ENCODE measurements at places on chromosomes 6 and 20.

GRCh38 chr20:61254881-61255626 is 3.0 kb downstream of the CDH4 start:
- no peak for DNase-seq

GRCh38 chr6:33313105-33313708 is 671 bp downstream of the TAPBP start:
- DNase-seq = peak; percentile 63

- no peak for DNase-seq
Observed at GRCh38 chr20:38747495-38748096, 664 bp upstream of the ACTR5 start.

DNA sequence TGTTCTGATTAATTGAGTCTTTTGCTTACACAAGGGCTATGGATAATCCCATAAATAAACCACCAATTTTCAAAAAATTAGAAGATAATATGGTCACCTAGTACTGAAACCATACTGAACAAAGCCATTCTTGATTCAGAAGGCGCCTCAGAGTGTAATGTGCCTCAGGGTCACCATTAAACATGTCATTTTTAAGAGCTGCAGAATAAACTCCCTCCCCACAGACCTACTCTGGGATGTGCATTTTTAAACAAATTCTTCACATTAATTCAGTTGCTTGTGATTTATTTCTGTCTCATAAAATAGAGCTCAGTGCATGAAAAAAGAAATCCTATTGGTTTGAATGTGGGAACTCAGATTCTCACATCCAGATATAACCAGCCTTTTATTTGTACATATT is 202.1 kb upstream of the HEY2 start:
- DNase-seq = no peak

- DNase-seq = no peak
Observed at GRCh38 chr20:38170219-38170825, 5.3 kb upstream of the TGM2 start.

DNA sequence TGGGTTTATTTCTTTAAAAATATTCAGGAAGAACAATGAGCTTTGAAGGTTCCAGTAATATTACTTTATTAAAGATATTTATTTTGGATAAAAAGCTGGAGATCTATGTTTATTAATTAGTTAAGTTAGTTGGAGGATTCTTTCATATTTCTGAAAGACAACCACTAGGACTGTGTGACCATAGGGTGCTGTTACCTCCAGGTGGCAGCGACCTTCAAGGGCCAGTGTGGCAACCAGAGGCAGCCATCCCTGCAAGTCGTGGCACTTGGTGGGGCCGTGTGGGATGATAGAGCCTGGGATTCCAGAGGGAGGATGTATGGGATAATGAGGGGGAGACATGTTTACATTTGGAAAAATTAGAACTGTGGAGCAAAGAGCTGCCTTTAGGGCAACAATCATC is 95.5 kb upstream of the SCP2D1 start:
- DNase-seq = no peak

- peak; percentile 52 for DNase-seq
Observed at GRCh38 chr6:21987501-21987957, 309.3 kb downstream of the PRL start.

DNA sequence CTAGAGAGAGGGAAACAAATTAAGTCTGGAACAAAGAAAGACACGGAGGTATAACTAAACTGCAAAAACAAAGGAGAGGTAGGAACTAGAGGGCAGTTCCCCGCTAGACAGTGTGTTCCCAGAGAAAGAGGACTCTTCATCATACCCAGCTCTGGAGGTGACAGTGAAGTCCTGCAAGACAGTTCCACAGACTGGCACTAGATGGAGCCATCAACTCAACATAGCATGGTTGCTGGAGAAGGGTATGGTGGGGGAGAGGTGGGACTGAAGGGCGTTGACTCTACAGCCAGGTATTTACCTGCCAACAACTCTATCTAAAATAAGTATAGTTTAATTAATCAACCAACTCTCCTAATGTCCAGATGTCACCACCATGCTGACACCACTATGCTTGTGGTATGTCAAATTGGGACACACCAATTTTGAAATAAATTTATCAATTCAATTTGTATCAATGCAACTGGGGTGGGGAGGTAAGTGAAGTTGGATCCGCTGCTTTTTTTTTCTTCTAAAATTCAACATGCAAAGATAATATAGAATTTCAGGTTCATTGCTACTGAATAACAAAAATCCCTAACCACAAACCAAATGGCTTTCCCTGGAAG is 9.7 kb downstream of the BACH2 start:
- peak; percentile 60 for DNase-seq

DNA sequence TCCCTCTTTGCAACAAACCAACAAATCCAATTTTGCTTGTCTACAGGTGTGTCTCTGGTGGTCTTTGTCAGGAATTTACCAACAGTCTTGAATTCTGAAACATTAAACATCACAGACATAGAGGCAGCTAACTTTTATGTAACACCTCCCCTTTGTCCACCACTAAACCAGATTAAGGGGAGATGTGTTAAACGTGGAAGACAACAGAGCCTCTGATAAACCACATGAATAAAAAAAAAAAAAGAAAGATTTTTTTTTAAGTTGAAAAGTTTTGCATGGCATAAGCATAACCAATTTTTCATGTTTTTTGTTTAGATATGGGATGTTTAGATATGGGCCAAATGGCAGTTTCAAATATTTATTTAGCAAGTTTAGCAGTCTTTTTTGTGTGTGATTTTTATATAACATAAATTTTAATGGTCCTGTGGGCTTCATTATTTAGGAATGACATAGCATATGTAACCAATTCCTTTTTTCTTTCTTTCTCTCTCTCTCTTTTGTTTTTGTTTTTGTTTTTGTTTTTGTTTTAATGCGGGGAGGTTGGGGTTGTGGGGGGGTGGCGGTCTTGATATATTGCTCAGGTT is 60.7 kb upstream of the BTN3A2 start:
- peak; percentile 48 for DNase-seq

DNA sequence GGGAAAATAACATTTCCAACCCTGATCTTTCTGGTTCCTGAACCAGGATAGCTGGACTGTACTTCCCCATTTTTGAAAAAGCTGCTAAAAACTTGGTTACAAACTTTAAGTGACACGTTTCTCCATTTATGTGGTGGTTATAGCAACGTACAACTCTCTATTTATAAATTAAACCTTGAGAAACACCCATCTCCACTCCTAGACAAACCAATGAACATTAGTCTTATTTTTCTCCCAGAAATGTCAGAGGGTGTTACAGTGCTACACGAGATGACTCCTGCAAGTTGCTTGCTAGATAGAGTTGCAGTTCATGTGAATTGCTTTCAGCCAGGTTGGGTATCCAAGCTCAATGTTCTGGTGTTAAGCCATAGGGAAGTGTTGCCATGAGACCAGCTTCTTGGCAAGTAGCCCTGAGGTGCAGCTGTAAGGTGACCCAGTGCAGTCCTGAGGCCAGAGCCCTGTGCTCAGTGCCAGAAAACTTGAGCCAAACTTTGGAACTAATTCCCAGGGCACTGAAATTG is 51.3 kb upstream of the REV3L start:
- no peak for DNase-seq

DNA sequence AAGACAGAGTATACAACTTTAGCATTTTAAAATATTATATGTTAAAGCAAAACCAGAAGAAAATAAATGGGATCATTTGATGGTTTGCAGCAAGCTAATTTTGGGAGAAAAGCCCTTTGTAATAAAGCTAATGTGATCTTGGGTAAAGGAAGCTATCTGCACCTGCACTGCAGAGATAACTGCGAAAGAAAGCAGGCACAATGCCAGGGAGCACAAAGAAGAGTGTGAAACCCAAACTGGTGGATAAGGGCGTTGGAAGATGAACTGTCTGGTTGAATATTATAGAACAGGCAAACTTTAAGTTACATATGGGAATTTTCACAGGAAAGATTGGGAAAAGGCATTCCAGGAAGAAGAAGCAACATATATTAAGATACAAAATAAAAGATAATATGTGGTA is 179.2 kb upstream of the KHDRBS2 start:
- no peak for DNase-seq

GRCh38 chr6:129695373-129696027 is 14.5 kb downstream of the ARHGAP18 start:
- DNase-seq = no peak

GRCh38 chr6:89066940-89067646 is 13.5 kb upstream of the PNRC1 start:
- DNase-seq = no peak

DNA sequence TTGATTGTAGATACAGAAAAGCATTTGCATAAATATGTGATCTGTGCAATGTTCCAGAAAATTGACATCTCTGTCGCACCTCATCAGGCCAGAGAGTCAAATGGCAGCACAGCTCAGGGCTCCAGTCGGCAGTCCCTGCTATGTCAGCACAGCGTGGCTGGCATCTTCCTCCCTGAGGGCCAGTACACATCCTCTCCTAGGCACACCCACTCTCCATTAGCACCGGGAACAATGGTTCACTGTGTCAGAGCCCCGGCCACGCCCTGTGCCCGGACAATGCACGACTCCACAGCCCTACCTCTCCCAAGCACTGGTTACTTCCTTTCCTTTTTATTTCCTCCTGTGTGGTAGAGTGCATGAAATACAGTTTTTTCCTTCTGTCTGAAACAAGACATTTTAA is 114.9 kb downstream of the FOXC1 start:
- DNase-seq = no peak

GRCh38 chr20:47263465-47264084 is 92.9 kb downstream of the ZMYND8 start:
- no peak for DNase-seq

- peak; percentile 4 for DNase-seq
Observed at GRCh38 chr6:125747589-125748405, 1.6 kb upstream of the HEY2 start.

- no peak for DNase-seq
Observed at GRCh38 chr6:20846602-20847028, 312.4 kb downstream of the CDKAL1 start.

GRCh38 chr6:7833751-7834070 is 76.9 kb downstream of the TXNDC5 start:
- no peak for DNase-seq

- DNase-seq = no peak
Observed at GRCh38 chr20:20491784-20492264, 123.9 kb downstream of the INSM1 start.

DNA sequence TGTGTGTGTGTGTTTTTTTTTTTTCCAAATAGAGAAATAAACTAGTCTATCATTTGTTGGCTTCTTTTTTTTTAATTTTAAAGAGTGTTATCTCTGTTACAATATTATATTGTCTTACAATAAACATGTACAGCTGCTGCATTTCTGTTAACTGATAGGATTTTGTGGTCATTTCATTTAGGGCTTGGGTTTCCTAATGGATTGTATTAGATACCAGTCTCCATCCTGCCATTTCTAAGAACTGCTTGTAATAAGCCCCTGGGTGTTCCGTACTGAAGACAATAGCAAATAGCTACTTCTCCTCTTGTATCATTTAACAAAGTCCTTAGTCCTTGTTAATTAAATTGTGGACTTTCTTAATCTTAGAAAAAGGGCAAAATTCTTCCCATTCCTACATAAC is 45.7 kb downstream of the SOBP start:
- DNase-seq = no peak

DNA sequence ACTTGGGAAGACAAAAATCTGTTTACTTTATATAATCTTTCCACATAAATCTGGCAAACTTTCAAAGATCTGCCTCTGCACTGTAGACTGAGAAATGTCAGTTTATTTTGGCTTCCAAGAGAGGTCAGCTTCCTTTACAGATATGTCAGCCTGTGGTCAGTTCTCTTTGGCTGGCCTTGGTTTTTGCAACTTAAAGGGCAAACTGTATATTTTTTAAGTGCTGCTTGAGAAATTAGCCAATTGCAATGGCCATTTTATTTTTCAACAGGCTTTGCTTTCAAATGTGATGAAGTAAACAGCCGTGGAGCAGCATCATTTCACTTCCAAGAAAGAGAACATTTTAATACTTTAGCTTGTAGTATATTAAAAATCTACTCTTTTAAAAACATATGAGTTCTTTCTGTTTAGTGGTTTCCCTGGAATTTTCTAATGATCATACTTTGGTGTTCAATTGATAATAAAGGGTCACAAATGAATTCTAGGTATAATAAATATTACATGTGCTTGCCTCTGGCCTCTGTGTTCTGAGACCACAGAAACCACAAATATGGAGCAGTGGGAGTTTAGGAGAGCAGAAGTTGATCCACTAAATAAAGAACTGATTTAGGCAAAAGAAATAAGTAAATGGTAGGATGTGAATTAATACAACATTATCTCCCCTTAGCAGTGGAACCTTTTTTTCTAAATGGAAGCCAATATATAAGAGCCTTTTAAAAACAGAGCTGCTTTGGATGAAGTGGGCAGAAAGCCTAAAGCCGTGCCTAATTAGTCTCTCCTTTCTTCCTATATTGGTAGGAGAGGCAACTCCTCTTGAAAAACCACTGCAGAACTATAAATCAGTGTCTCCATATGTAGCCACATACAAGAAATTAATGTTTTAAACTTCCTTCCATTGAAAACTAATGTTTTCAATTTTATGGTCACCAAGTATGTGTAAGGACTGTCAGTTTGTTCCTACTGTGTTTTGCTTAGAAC is 16.2 kb downstream of the ADGRB3 start:
- DNase-seq = no peak

DNA sequence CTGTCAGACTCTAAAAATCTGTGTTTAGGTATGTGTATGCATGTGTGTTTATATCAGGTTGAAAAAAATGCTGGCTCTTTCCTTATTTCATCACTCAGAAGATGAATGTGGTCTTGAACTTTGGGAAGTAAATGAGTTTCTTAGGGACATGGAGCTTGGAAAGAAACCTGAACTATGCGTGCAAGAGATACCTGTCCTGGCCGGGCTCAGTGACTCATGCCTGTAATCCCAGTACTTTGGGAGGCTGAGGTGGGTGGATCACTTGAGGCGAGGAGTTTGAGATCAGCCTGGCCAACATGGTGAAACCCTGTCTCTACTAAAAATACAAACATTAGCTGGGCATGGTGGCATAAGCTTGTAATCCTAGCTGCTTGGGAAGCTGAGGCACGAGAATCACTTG is 4.4 kb upstream of the GLP1R start:
- no peak for DNase-seq

DNA sequence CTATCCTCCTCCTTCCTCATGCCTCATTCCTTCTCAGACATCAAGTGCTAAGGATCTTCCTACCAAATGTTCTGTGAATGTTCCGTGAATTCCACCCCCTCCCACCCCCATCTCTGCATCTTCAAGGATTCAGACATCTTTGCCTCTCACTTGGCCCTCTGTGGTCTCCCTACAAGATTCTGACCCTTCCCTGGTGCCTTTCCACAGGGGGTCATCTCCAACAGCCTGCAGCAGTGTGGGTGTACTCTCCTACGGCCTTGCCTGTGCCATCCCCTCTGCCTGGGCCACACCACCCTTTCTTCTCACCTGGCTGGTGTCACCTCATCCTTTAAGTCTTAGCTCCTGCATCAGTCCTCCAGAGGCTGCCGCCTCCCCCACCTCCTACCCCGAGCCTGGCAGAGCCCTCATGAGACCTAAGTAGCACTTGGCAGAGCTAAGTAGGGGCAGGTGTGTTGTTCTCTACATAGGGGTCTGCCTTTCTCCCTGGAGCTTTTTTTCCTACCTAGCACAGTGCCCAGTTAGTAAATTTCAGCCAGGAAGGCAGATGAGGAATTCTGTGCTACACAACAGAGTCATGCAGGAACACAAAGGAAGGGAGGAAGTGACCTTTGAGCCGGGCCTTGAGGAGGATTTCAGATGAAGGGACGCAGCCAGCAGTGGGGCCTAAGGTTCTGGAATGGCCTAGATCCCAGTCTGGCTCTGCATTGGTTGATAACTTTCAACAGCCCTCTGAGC is 43.1 kb downstream of the TM9SF4 start:
- no peak for DNase-seq
